Suppressor macrophage (primary cell): ENCODE measurements at places on chromosomes 11 and 22.
A peak's percentile ranks its signal among the peaks of the same experiment; 100 is the strongest.

- DNase-seq = peak; percentile 20
Observed at GRCh38 chr22:44183287-44183588, 2.5 kb downstream of the PARVG start.

- DNase-seq = no peak
Observed at GRCh38 chr22:49502126-49502826, 325.4 kb downstream of the BRD1 start.

GRCh38 chr11:102760344-102761035 lies 19.9 kb downstream of the MMP10 start:
- DNase-seq = peak; percentile 94

DNA sequence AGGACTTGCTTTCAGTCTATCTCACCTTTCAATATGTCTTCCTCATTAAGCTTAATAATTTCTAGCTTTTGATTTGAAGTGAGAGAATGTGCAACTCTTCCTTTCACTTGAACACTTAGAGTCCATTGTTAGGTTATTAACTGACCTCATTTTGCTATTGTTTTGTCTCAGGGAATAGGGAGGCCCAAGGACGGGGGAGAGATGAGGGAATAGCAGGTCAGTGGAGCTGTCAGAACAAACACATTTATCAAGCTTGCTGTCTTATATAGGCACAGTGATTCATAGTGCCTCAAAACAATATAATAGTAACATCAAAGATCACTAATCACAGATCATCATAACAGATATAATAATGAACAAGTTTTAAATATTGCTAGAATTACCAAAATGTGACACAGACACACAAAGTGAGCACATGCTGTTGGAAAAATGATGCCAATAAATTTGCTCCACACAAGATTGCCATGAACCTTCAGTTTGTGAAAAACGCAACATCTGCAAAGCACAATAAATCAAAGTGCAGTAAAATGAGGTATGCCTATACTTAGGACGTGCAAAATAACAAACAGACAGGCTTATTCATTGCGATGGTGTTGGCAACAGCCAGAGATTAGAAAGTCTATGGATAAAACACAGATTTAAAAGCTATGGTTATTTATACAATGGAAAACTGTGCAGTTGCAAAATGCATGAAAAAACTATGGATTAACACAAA lies 106.3 kb upstream of the TEAD1 start:
- no peak for DNase-seq

DNA sequence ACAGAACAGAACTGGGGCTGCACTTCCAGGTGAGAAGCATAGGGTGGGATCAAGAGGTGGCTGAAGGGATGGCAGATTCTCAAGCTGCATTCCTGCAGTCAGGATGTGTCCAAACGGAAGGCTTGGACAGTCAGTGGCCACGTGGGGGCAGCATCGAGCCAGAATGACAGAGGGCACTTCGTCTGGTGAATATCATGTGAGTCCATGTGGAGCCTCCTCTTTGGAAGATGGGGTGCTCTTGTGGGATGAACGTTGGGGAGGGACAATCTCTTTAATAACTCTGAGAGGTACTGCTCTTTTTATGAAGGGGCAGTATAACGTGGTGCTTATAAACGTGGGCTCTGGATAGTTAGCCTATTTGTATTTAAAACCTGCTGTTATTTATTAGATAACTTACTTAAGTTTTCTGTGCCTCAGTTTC lies 154.9 kb upstream of the NAV2 start:
- DNase-seq = peak; percentile 91

DNA sequence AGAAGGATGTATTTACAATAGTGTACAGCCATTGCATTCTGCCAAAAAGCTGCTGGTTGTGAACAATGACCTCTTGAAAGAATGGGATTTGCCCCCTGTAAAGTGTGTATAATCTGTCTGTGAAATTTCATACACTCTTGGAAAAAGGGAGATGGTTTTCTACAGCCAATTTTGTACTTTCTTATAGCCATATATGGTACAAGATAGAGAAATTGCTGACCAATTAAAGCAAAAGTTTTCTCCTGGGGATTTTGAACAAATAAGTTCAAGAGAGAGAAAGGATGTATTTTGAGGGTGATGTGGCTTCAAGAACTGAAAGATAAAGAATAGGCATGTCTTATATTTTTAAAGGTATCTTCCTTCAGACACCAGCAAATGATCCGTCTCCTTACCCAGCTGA lies 211.0 kb downstream of the NAV2 start:
- DNase-seq = no peak

- DNase-seq = no peak
Observed at GRCh38 chr22:45878051-45878781, 98.7 kb downstream of the WNT7B start.

DNA sequence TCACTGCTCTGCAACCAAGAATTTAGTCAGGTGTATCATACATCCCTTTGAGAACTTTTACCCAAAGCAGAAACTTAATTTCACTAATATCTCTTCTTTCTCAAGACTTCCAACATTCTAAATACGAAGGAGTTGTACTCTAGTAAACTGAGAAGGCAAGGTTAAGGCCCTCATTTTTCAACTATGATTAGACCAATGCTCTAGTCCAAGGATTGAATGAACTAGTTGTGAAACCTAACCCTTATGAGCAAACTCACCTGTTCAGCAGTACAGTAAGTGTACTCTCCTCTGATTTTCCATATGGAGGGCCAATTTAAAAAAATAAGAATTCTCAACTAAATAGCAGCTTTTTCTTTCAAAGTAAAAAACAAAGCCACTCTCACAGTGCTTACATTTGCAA lies 180.0 kb upstream of the C11orf58 start:
- no peak for DNase-seq

GRCh38 chr11:119166368-119167076 lies 2.0 kb upstream of the NLRX1 start:
- peak; percentile 17 for DNase-seq

DNA sequence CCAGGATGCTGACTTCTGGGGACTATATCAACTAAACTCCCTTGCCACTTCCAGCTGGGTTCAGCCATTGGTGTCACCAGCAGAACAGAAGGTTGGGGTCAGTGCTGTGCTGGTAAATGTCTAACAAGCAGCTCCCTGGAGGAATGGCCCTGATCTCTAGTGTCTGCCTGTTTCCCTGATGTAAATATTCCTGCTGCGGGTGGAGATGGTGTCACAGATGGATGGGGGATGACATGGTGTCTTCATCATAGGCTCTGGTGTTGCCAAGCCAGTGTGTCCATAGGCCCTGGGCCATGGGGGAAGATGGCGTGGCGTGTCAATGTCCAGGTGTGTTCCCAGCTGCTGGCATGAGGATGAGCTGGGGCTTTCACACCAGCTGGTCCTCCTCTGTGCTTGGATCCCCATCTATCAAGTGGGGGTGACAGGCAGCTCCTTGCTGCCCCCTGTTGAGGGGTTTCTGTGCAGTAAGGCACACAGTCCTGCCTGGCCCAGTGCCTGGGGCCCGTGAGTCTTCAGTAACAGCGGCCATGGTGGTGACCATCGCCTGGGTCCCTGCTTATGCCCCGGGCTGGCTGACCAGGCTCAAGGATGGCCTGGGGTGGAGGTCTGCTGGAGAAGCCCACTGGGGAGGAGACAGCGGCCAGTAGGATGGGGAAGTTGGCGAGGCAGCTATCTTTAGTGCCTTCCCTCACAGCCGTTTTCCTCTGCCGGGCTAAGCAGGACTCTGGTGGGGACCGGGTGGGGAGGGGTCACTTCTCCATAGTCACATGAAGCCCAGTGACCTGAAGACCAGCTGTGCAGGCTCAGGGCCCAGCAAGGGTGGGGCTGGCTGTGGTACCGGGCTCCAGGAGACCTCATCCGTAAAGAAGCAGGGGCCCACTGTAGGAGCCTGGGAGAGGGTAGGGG lies 12.7 kb downstream of the RPL3 start:
- DNase-seq = peak; percentile 65

GRCh38 chr11:129895126-129896041 lies at the start of gene NFRKB:
Gene NFRKB, minus strand, starts transcription at chr11:129895578. Its CDS starts 2,729 bp downstream, at chr11:129892849.
- peak; percentile 85 for DNase-seq

GRCh38 chr22:30922151-30922611 lies 46.4 kb downstream of the MORC2 start:
- peak; percentile 87 for DNase-seq

GRCh38 chr11:90133560-90134477 lies 644 bp upstream of the NAALAD2 start:
- no peak for DNase-seq

DNA sequence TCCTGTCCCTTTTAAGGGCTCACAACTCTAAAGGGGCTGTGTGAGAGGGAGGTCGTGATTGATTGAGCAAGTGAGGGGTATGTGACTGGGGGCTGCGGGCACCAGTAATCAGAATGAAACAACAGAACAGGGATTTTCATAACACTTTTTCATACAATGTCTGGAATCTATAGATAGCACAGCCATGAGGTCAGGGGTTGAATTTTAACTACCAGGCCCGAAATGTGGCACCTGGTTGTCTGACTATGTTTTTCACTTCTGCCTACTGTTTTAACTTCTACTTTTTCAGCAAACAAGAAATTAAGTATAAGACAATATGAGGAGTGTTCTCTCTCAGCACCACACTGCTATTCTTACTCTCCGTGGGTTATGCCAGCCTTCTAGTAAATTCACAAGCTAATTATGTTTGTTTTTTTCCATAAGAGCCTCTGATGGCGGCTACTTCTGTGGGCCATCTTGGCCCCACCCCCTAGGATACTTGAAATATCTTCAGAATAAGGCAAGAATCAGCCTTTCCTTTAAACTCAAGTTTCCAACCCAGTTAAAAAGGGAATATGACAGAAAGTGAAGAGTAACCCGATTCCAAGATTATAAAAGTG lies 552.8 kb upstream of the CHORDC1 start:
- no peak for DNase-seq

DNA sequence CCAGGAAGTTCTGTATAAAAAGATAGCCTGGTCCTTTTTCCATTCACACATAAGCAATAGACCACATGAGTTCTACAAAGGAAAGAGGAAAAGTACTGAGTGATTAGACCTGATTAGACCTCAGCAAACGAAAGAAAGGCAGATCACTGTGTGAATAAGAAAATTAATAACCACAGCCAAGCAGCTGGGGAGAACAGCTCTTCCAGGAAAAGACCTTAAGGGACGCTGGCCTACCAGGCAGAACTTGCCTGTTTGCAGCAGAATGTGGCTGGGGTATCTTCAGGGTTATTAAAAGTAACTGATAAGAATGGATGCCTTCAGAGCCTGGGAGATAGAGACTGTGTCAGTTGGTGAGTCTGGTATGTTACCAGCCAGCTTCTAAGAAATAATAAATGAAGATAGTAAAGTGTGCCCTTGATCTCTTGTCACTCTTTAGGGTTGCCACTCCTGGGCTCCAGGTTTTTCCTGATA lies 172.9 kb downstream of the DBX1 start:
- no peak for DNase-seq

- DNase-seq = no peak
Observed at GRCh38 chr11:13837286-13837685, 125.2 kb upstream of the SPON1 start.

- DNase-seq = no peak
Observed at GRCh38 chr11:111465400-111465799, 46.8 kb downstream of the BTG4 start.

DNA sequence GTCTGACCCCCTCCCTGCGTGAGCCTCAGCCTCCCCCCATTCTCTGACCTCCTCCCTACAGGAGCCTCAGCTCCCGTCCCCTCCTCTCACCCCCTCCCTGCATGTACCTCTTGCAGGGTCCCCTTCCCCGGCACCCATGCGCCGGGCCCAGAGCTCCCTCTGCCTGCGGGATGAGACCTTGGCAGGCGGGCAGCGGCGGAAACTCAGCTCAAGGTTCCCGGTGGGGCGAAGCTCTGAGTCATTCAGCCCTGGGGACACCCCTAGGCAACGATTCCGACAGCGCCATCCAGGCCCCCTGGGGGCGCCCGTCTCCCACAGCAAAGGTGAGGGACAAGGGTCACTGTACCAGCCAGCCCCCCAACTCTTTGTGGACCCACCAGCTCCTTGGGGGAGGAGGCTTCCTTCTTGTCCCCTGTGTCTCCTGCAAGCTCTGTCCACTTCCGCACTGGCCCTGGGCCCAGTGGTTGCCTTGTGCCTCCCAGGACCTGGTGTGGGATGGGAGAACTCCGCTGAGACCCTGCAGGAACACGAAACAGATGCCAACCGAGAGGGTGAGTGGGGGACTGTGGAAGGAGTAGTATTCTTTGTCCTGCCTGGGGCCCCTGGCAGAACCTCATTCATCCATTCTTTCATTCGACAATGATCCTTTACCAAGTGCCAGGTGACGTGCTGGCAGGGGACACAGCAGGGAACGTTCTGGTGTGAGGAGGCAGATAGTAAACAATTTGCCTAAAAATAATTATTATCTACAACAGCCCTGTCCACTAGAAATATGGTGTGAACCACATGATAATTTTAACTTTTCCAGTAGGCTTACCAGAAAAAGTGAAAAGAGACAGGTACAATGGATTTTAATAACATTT lies 3.7 kb upstream of the RPS6KA4 start:
- peak; percentile 91 for DNase-seq

GRCh38 chr11:46160100-46160499 lies 38.8 kb upstream of the PHF21A start:
- DNase-seq = no peak

- DNase-seq = peak; percentile 28
Observed at GRCh38 chr11:79458709-79459108, 17.9 kb upstream of the TENM4 start.

- DNase-seq = no peak
Observed at GRCh38 chr11:120936356-120936755, 87.5 kb upstream of the TBCEL start.

DNA sequence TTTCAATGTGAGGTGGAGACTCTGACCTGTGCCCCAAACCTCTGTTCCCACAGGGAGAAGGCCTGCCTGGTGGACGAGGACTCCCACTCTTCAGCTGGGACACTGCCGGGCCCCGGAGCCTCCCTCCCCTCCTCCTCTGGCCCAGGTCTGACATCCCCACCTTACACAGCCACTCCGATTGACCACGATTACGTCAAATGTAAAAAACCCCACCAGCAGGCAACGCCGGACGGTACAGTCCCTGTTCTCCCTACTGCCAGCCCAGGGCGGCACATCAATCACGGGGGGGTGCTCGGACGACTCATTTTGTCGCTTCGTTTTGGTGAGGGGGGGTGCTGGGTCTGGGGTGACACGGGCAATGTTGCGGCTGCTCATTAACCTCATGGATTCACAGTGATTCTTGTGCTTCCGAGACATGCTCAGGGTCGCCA lies 83.3 kb upstream of the SUSD2 start:
- DNase-seq = no peak

- no peak for DNase-seq
Observed at GRCh38 chr11:114091516-114092397, 32.2 kb downstream of the ZBTB16 start.

- DNase-seq = no peak
Observed at GRCh38 chr22:35315141-35315854, 15.6 kb downstream of the TOM1 start.

- DNase-seq = no peak
Observed at GRCh38 chr22:23075525-23076216, 5.4 kb downstream of the GNAZ start.

DNA sequence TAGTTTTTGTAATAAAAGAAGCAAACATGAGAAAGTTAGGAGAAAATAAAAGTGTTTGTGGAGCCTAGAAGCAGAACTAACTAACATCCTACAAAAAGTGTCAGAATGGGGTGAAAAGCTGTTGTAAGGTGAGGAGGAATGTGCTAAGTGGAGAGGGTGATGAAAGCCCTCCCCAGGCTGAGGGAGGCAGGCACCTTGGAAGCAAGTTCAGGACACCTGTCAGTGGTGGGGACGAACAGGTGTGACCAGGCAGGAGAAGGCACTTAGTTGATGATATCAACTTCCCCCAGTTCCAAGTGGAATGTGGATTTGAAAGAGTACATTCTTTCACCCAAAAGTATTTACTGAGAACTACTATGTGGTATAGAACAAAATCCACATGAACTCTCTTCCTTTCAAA lies 18.7 kb upstream of the BMAL1 start:
- DNase-seq = no peak

- no peak for DNase-seq
Observed at GRCh38 chr11:83661491-83662350, 375.6 kb upstream of the CCDC90B start.

- DNase-seq = no peak
Observed at GRCh38 chr11:100013011-100013410, 674.1 kb upstream of the ARHGAP42 start.
